NK-92 treated with Interleukin-12 subunit alpha and Interleukin-12 subunit beta, amount 100 ng/mL, for 24 hours (cell line): ENCODE measurements at places on chromosomes 13 and 19.
A peak's percentile ranks its signal among the peaks of the same experiment; 100 is the strongest.

GRCh38 chr19:996051-996838, 4.0 kb upstream of the GRIN3B start:
- no peak for DNase-seq

GRCh38 chr19:40055832-40056504, at the start of gene ZNF780B:
TSS of gene ZNF780B (minus strand) at chr19:40056231. CDS start at chr19:40050332, 5,899 bp downstream.
- peak; percentile 45 for DNase-seq

DNA sequence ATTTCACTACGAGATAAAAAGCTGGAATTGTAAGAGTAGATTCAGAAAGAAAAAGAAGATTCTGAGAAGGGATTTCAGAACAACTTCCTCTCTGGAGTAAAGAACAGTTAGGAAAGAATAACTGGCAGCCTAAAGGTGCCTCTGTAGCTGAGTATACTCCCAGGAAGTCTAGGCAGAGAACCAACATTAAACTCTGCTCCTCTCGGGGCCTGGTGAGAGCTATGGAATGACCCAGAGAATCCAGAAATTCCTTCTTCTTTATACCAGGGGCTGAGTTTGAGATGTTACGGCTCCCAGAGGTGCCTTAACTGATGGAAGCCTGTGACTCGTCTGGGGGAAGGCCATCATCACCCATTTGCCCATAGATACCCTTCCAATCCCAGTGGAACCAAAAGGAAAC, 39.1 kb downstream of the FAM216B start:
- no peak for DNase-seq

GRCh38 chr13:112602189-112602588, 14.2 kb upstream of the TUBGCP3 start:
- DNase-seq, result no peak

- DNase-seq, result no peak
Measured at GRCh38 chr19:55563261-55563690, 17.4 kb downstream of the ZNF579 start.

GRCh38 chr19:18311502-18312091, 11.3 kb downstream of the LSM4 start:
- no peak for DNase-seq

- DNase-seq, result peak; percentile 43
Measured at GRCh38 chr19:34172661-34173192, 423 bp downstream of the LSM14A start.

GRCh38 chr19:7292950-7293761, 1.1 kb downstream of the INSR start:
- no peak for DNase-seq

DNA sequence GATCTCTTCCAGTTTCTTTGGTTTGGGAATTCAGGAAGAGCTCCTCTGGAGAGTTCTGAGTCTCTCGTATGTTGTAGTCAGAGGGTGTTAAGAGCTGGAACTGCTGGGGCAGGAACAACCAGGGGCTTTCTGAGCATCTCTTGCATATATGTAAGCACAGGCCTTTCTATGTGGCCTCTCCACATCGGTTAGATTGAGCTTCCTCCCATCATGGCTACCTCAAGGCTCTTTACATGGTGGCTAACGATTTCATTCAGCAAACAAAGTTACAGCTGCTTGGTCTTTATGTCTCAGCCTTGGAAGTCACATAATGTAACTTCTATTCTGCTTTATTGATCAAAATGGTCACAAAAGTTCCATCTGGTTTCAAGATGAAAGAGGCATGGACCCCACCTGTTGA, 20.5 kb upstream of the PLAUR start:
- DNase-seq, result no peak
